Activated CD4-positive, alpha-beta T cell treated with anti-CD3 and anti-CD28 coated beads for 4 hours (primary cell): ENCODE measurements at places on chromosomes 4 and X.

DNA sequence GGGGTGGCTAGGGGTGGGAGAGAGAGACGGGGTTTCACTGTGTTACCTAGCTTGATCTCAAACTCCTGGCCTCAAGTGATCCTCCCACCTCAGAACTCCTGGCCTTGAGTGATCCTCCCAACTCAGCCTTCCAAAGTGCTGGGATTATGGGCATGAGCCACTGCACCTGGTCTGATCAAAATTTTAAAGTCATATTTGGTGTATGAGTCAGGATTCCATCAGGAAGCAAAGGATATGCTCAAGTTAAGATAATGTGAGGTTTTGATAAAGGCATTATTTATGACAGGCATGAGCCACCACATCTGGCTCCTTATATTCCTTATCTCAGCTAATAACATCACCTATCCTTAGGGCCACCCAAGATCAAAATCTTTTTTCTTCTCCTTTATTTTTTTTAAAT, 182.0 kb downstream of the SLC4A4 start:
- no peak for DNase-seq

DNA sequence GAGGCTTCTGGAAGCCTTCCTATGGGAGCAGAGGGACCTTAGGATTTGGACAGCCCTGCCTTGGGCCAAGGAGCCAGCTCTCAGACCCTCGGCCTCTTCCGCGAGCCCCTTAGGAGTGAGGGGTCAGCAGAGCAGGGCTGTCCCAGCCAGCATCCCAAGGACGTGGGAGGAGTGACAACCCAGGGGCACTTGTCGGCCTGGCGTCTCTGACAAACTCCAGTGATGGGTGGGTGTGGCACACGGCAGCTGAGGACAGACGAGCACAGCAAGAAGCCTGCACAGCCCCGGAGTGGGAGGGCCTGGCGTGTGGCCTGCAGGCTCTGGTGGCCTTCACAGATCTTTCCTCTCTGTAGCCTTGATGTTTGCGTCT, 11.6 kb upstream of the TNIP2 start:
- DNase-seq: no peak

- DNase-seq: no peak
Observed at GRCh38 chr4:129335276-129335675, 239.3 kb downstream of the C4orf33 start.

GRCh38 chrX:100850317-100850716, 23.8 kb downstream of the NOX1 start:
- no peak for DNase-seq

DNA sequence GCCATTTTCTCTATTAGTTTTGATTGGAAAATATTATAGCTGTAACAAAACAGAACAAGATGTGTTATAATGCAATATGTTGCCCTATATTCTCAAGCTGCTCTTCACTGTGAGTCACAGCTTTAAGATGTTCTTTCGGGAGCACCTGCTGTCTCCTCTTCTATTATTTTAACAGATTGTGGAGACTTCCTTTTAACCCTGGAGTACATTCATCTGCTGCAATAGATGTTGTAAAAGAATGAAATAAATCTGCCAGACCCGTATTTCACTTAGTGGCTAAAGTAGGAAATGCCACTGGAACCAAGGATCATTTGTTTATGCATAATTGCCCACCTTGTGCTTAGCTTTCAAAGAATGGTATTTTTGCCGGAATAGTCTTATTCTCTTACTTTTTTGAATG, 11.1 kb downstream of the LSM6 start:
- no peak for DNase-seq

GRCh38 chr4:11704186-11704830, 275.6 kb upstream of the HS3ST1 start:
- DNase-seq: no peak

GRCh38 chr4:177511611-177512010, 69.4 kb upstream of the AGA start:
- no peak for DNase-seq

- no peak for DNase-seq
Observed at GRCh38 chr4:14233126-14233525, 605.6 kb upstream of the BOD1L1 start.

DNA sequence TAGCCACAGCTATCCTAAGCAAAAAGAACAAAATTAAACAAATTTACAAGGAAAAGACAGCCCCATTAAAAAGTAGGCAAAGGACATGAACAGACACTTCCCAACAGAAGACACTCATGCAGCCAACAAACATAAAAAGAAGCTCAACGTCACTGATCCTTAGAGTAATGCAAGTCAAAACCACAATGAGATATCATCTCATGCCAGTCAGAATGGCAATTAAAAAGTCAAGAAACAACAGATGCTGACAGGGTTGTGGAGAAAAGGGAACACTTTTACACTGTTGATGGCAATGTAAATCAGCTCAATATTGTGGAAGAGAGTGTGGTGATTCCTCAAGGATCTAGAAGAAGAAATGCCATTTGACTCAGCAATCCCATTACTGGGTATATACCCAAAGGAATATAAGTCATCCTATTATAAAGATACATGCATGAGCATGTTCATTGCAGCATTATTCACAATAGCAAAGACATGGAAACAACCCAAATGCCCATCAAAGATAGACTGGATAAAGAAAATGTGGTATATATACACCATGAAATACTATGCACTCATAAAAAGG, 163.0 kb upstream of the TET2 start:
- DNase-seq: no peak

DNA sequence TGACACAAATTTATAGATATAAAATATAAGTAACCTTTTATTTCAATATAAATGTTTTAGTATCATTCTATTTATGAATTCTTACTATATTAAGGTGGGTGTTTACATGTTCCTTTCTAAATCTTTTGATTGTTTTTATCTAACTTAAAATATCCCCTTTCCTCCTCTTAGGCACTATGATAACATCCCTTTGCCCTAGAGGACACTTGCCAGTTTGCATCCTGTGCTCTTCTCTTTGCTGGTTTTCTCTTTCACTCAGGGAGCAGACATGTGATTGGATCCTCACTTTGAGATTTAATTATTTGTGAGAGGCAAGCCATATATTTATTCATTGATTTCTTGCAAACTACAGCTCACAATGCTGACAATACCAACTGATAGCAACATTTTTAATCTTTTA, 16.2 kb downstream of the LRIT3 start:
- no peak for DNase-seq

DNA sequence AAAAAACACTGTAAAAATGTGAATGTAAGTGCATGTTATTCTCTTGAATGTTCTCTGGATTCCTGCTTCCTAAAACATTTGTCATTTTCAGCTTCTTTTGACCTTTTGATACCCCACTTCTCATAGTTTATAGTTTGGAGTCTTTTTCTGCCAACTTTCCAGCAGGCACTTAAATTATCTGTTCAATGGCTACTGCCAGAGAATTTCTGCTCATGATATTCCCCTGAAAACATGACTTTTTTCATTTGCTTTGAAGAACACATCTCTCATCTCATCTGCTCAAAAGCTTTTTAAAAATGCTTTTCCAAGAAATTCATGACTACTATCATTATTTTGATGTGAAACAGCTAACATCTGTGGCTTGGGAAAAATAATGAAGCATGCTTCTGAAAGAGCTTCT, 269.7 kb upstream of the PCDH7 start:
- DNase-seq: no peak

GRCh38 chr4:57148177-57148576, 38.0 kb upstream of the IGFBP7 start:
- no peak for DNase-seq
